Activated naive CD4-positive, alpha-beta T cell (primary cell): ENCODE measurements at places on chromosomes 5 and 9.

DNA sequence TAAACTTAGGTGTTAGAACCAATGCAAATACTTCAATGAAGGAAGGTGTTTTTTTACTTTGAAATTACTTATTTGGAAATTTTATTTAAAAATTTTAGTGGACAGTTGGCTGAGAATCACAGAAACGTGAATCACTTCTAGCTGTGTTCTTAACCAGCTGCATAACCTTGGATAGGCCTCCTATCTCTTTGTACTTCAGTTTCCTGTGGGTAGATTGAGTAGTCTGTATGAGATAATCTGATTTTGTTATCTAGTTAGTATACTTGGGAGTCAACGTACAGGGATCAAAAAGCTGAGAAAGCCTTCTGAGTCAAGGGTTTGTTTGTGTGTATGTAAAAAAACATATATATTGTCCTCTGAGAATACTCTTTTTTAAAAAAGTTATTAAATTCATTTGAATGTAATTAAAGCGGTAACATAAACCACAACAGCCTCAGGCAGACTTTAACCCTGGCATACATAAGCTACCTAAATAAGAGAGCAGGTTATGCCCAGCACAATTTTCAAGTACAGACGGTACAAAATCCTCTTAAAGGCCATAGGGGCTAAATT is 38.1 kb upstream of the ZCCHC7 start:
- DNase-seq: no peak

DNA sequence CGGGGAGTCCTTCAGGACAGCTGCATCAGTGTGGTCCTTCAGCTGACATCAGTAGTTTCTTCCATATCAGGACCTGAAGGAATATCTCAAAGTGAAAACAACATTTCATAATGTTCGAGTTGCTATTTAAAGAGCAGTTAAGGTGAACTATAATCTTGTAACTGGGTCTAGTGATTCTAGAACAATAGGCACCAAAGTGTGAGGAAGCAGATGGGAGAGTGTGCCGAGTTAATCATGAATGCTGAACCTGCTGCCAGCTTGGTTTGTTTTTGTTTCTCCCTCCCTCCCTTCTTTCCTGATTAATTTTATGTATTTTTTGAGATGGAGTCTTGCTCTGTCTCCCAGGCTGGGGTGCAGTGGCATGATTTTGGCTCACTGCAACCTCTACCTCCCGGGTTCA is 3.6 kb upstream of the PTGR1 start:
- no peak for DNase-seq

DNA sequence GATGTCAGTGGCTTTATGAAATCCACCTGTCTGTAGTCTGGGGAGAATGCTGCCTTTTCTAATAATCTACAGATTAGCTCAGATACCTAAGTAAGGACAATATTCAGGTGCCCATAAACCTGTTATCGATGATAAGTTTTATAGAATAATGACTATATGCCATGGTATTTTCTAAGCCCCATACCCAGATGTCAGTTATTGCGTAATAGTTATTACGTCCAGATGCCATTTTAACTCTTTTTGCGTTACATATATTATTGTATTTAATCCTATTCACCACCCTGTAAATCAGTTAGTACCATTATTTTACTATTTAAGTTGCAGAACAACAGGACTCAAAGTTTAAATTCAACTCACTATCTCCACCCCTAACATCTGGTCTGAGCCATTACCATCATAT is 1343.9 kb upstream of the ACO1 start:
- no peak for DNase-seq

- DNase-seq: no peak
Measured at GRCh38 chr9:33153666-33154065, 13.5 kb downstream of the B4GALT1 start.

DNA sequence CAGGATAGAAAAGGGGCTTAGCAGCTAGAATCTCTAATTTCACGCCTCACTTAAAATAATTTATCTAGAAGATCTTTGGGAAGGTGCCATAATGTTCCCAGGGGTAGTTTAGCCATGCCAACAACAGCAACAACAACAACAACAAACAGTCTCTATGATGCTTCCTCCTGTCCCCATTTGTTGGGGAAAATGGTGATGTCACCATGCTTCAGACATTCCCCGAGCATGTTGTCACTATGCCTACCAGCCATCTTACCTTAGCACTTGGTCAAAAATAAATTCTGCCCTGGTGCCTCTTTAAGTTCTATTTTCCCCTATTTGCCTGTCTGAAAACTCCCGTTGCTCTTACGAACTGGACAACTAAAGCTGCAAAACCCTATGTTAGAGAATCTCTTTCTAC is 76.6 kb downstream of the KCNN2 start:
- DNase-seq: no peak

DNA sequence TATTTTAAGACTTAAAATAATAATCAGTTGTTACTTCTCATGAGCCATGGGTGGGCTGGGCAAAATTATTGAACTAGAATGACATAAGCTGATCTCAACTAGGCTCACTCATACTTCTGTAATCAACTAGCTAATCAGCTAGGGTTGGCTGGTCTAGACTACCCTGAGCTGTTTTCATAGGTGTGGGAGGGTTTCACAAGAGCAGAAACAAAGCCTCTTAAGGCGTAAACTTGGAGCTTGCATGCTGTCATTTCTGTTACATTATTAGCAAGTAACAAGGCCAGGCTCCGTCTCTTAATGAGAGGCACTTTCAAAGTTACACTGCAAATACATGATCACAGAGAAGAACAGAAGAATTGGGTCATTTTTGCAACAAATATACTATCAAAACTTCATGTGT is 57.2 kb upstream of the GHR start:
- no peak for DNase-seq

DNA sequence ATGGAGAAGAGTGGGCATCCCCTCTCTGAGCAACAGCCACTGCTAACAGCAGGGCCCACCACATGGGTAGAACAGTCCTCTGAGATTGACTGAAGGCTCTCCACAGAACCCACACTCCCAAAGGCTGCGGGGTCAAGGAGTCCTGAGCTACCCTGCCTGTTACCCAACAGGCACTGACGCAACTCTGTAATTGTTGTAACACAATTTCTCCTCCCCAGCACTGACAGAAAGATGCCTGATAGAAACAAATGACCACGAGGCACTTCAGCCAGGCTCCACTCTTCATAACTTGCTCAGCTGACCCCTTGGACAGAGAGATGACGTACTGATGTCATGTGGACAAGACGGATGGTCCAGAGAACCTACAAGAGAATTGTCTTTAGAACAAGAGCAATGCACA is 220.7 kb downstream of the SPOCK1 start:
- DNase-seq: no peak

DNA sequence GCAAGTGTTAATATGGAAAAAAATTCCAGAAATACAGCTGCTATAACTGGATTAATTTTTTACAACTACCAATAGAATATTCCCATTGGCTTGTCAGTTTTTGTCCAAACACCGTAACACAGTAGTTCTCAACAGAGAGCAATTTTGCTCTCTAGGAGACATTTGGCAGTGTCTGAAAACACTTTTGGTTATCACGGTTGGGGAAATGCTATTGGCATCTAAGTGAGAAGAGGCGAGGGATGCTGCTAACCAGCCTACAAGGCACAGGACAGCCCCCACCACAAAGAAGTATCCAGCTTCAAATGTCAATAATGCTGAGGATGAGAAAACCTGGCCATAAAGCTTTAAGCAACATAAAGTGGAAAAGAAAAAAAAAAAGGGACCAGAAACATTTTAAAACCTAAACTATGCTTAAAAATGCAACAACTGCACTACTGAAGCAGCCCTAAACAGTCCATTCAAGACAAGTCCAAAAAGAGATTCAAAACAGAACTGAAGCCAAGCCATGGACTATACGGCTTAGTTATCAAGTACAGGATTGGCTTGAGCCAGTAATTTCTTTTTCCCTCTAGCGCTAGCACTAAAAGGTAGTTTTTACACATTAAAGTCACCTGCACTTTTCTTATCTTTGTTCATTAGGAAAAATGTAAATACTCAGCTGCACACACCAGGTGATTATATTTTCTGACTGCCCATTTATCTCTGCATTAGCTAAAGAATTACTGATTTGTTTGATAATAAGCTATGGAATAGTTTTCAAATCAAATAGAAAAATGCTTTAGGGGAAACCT is 83.9 kb downstream of the NR3C1 start:
- no peak for DNase-seq

DNA sequence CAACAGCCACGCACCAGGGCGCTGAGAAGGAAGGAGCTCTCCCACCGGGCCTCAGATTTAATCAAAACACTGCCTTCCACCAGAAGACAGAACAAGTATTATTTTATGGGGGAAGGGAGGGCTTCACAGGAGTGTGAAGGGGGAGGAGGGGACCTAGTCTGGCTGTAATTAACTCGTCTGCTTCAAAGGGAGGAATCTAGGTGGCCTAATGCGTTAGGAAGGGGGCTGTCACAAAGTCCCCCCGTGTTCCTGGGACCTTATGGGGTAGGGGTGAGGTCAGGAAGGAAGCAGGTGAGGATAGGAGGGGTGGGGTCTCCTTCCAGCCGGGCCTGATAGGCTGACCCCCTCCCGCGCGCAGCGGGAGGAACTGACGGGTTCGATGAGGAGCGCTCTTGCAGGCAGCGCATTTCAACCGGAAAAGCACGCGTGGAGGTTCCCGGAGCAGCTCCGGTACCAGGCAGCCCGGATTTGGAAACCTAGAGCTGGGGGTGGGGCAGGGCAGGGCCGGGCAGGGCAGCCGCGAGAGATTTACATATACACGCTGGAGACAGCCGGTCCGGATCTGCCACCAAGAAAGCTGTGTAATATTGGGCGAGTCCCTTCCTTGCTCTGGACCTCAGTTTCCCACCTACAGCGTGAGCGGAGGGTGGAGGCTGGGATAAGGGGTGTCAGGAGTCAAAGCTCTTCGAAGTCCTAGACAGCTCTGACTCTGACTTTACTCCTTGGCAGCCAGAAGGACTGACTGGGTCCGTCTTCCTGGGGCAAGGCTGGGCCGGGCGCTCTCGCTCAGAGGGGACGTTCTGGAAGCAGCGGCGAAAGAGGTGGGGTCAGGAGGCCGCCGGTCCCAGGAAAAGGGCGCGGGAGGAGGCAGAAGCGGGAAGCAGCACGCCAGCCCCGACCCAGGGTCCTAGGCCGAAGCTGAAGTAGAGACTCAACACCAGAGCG is 1.8 kb downstream of the SHB start:
- no peak for DNase-seq

DNA sequence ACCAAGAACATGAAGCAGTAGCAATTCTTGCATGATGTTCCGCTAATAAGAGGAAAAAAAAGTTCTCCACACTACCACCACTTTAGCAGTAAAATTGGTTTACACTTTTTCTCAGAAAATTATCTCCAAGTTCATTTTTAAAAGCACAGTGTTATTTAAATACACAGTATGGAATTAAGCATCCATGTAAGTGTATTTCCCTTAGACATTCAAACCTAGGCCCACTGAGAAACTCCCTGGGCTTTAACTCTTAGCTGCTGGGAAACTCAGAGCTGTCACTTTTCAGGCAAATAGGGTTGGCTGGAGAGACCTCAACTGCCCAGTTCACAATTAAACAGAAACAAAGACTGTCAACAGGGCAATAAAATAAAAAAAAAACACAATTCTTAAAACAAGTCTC is 2.7 kb downstream of the GNAQ start:
- DNase-seq: no peak

DNA sequence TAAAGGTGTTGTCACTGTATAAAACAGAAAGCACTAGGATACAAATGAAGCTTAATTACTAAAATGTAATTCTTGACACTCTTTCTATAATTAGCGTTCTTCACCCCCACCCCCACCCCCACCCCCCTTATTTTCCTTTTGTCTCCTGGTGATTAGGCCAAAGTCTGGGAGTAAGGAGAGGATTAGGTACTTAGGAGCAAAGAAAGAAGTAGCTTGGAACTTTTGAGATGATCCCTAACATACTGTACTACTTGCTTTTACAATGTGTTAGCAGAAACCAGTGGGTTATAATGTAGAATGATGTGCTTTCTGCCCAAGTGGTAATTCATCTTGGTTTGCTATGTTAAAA is 43.8 kb downstream of the NDFIP1 start:
- no peak for DNase-seq

- DNase-seq: no peak
Measured at GRCh38 chr5:8394965-8395364, 526.0 kb downstream of the MTRR start.

DNA sequence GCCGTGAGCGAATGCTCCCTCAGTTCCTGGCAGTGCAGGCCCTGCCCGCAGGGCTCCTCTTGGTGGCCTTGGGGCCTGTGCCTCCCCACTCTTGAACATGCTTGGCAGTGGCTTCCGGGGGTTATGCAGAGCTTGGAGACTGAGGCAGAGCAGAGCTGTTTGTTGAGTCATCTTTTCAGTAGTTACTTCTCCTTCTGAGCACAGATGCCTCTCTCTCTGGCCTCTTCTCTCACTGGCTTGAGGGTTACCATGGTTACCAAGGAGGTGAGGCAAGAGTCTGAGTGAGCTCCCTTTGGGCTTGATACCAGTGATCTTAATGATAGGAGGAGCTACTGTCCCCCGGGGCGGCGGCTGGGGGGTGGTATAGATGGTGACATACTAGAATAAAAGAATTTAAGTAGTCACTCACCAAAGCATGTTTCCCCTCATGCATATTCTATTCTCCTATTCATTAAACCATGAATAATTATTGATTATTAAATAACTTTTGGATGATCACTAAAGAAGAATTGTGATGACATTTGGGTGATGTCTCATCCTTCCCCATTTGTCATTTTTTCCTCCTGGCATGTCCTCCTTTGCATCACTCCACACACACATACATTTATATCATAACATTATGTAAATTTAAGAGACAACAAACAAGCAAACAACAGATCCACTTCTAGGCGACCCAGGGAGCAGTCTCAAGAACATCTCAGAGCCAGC is 111.1 kb downstream of the ARHGAP26 start:
- DNase-seq: no peak

DNA sequence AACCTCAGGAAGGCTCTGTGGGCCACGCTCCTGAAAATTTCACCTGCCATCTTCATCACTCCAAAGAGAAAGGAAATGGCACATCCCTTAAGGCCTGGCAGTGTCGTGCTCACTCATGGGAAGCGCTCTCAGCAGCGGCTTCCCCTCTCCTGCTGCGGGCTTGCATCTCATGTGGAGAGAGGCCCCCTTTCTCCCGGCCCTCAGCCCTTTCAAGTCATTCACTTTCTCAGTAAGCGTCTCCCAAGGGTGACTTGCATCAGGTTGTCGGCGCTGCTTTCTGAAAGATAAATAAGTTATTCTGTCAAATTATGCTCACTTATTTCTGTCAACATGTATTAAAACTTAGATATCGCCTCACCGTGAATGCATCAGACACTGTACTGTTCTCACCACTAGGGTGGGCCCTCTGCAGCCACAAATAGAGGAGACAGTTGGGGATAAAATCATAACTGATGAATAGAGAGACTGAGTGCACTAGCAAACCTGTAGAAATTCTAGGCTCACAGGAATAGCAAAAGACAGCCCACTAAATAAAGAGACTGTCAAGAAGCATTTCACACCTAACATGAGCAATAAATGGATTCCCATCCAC is 174.6 kb downstream of the RFK start:
- no peak for DNase-seq

- no peak for DNase-seq
Measured at GRCh38 chr9:37392272-37392671, 30.2 kb upstream of the GRHPR start.

DNA sequence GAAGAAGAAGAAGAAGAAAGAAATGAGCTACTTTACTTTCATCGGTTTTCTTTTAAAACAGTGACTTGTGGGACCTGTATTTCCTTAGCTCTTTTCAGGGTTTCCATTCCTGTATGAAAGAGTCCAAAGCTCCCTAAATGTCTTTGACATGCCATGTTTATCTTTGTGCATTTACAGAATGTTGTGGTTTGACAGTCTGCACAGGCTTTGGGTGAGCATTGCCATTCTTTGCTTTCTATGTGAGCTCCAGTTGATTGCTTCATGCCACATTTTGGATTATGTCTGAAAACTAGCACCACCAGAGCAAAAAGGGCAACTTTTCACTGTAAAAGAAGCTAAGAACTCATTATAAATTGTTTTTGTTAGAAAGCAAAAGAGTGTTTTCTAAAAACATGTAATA is 733.4 kb downstream of the TLE4 start:
- DNase-seq: no peak
